Sigmoid colon (tissue), 7 donors: ENCODE measurements at places on chromosomes 16 and 17. TPM values are rescaled to one million over a fixed set of nuclear protein-coding genes. Genes with fewer than 3 reads are reported as not detected.

The RAPGEFL1 gene
- 66.8 TPM for polyA plus RNA-seq

The CMIP gene
- polyA plus RNA-seq: 40.7 TPM

DNA sequence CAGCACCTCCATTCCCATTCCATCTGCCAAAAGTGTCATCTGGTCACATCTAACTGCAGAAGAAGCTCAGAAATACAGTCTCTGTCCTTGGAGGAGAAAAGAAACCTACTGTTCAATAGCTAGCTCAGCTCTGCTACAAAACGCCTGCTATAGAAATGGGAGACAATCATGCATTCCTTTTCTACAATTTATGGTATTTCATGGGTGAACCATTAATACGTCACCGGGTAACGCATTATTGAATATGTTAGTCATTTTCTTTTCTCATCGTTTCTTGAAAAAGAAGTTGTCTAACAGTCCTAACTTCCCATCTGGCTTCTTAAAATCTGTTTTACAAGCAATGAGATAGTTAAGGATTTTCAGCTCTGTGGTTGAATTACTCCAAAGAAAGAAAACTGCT, 496.7 kb upstream of the RBFOX1 start:
- DNase-seq: no peak
- no peak overlapping the region for H3K4me3 ChIP-seq
- no peaks in the 10 kb centered on the region for H3K36me3 ChIP-seq
- no peak overlapping the region for H3K27ac ChIP-seq
- no peaks in the 10 kb centered on the region for H3K27me3 ChIP-seq
- no peaks in the 10 kb centered on the region for H3K4me1 ChIP-seq

The KRT20 gene
- polyA plus RNA-seq: 1,034 TPM

DNA sequence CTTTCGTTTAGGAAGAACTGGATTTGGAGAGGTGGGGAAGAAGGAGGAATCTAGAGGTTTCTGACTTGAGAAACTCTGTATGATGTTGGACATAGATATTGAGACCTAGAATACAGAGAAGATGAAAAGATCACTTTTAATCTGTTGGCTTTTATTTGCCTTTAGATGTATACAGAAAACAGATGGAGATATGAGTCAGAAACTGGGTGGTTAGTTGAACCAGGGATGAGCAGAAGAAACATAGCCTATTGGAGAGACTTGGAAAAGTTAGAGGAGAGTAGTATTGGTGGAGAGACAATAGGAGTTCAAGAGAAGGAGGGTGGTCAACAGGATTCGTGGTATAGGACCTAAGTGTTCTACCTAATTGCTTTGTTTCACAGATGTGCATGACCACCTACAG, 5.1 kb downstream of the PHAF1 start:
- no peak overlapping the region for H3K27ac ChIP-seq
- no peaks in the 10 kb centered on the region for H3K36me3 ChIP-seq
- H3K27me3 ChIP-seq: no peaks in the 10 kb centered on the region
- peaks cover 15% of the 10 kb centered on the region for H3K4me1 ChIP-seq
- no peak for DNase-seq

The EPN2 gene
- 22.1 TPM for polyA plus RNA-seq
